ENCODE measurements at places on chromosomes 3 and 15.

GRCh38 chr3:102189956-102190723 is 244.7 kb upstream of the ZPLD1 start:
- no peak for DNase-seq

DNA sequence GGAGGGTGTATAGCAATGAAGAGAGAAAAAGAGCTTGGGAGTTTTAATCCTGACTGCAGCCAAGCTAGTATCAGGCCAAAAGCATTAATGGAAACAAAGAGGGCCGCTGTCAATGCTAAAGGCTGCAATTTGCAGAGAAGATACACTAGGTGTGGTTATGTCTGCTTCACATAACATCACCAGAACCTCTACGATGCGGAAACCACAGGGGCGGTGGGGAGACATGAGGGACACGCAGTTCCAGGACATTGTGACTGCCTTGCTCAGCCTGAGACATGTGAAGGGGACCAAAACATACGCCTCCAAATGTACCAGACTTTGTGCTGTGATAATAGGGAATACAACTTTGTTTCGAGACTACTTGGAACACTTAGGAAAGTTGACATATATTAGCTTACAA is 88.4 kb downstream of the APBA2 start:
- no peak for DNase-seq

DNA sequence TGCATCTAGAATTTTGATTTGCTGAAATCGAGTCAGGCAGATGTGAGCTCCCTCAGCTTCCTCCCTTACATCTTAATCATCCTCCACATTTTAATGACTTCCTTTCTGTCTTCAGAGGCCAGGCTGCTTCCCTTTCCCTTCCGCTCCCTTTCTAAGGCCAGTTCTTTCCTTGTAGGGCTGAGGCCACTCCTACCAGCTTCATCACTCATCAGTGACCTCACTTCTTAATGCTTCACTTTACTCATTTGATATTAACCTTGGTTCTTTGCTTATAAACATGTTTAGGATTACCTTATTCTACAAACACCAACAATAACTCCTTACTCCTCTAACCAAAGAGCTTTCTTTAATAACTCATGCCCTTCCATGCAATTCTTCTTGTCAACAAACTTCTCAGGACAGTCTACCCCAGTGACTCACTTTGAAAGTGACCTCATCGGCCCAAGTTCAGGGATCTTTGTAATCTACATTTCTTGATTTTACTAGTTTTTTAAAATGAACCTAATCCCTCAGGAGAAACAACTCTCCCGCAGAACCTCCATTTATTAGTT is 23.9 kb downstream of the ILDR1 start:
- DNase-seq: no peak

- DNase-seq: no peak
Measured at GRCh38 chr15:50259276-50259675, 6.2 kb downstream of the HDC start.

- no peak for DNase-seq
Measured at GRCh38 chr3:137071104-137071503, 113.3 kb downstream of the IL20RB start.

GRCh38 chr3:154102225-154102624 is 19.0 kb upstream of the ARHGEF26 start:
- DNase-seq: no peak

DNA sequence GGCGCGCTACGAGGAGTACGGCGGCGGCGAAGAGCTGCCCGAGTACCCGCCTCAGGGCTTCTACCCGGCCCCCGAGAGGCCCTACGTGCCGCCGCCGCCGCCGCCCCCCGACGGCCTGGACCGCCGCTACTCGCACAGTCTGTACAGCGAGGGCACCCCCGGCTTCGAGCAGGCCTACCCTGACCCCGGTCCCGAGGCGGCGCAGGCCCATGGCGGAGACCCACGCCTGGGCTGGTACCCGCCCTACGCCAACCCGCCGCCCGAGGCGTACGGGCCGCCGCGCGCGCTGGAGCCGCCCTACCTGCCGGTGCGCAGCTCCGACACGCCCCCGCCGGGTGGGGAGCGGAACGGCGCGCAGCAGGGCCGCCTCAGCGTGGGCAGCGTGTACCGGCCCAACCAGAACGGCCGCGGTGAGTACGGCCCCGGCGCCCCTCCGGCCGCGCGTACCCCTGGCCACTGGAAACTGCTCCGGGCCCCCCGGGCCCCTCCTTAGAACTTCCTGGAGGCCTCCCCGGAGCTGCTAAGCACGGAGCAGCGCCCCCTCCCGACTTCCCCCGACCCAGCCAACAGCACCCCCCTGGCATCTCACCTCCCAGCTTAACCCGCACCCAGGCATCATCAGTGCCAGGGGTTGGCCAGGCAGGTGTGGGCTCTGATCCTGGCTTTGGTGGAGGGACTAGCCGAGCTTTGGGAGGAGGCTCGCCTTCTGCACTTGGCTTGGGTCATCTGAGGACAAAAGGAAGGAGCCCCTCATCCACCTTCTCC is 1.4 kb downstream of the LOXL1 start:
- no peak for DNase-seq

DNA sequence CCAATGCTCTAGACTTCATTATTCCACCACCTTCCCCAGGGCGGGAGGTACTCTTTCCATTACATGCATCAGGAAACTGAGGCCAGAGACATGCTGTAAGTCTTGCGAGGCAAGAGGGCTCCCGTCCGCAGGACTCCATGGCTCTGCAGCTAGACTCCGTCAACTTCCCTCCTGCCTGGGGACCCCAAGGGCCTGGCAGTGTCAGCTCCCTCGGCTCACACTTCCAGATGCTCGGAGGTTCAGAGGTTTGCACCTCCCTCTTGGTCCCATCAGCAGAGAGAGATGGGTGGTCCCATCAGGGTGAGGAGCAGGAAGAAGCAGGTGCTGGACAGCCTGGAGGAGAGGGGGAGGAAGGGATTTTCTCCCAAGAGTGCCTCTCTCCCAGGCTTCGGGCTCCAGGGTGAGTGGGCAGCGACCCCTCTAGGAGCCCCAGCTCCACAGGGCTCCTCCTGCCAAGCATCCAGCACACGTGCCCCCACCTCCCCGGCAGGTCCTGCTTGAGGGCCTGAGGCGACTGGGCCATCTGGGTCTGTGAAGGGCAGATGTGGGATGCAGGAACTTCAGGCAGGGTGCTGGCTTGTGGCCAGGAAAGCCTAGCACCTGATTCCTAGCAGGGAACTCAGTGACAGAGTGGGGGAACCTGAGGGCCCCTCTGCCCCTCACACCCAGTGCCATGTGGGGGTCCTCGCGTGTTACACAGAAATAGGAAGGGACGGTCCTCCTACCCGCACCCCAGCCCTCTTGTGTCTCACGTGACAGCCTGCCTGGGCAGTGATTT is 9.3 kb downstream of the PAK6 start:
- no peak for DNase-seq

DNA sequence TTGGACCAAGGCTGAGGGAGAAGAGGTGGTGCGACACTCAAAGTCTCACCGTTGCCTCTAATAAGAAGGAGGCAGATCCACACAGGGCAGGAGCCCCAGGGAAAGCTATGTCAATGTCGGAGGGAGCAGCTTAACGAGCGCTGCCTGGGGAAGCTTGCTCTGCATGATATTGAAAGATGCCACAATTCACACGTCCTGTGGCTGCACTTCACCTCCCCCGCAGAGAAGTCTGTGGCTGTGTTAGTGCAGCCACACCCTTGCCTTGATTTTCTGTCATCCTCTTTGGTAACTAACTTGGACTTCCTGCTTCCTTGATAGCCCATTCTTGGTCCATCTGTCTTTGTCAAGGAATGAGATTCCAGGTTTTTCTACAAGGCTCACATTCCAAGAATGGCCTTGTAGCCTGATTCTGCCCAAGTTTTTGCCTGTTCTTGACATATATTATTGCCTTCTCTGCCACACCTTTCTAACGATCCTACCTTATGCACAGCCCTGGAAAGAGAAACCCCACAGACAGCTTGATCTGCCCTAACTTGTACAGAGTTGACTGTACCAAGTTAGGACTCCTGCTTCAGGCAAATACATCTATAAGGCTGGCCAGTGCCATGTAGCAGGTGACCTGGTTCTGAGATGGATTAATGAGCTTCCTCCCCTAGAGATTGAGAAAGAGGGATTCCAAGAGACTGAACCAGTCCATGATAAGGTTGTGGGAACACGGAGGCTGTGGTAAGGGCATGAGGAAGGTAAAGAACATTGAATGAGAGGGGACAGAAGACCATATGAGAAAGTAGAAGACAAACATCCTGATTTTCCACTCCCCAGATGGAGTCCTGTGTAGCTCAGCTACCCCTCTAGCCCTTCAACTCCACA is 153.0 kb upstream of the WNT5A start:
- DNase-seq: no peak

DNA sequence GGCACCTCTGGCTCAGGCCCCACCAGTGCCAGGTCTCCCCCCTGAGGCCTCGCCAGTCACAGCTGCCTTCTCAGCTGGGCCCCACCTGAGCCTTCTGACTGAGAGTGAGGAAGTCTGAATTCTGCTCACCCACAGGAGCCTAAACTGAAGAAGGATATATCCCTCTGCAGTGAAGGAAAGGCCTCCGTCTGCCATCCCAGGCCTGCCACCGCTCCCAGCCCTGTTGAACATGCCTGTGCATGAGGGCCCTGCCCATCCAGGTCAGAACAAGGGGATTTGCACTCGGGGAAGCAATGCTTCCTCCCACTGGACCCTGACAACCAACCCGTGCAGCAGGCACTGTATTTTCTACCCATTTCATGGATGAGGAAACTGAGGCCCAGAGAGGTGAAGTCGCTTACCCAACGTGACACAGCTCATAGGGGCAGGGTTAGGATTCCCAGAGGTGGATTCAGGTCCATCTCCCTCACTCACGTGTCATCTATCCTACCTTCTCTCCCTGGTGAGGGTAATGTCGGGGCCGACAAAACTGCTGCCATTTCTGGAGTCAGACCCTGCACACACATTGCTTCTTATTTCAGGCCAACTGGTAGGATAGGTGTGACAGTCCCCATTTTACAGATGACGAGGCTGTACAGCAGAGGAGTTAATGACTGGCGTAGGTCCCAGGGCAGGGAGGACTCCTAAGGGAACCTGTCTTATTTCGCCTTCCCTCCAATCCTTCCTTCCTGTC is 22.6 kb downstream of the ATP2B2 start:
- no peak for DNase-seq

- no peak for DNase-seq
Measured at GRCh38 chr3:124792341-124793040, 62.2 kb downstream of the UMPS start.

GRCh38 chr3:120064641-120065040 is 29.6 kb downstream of the GSK3B start:
- DNase-seq: no peak

DNA sequence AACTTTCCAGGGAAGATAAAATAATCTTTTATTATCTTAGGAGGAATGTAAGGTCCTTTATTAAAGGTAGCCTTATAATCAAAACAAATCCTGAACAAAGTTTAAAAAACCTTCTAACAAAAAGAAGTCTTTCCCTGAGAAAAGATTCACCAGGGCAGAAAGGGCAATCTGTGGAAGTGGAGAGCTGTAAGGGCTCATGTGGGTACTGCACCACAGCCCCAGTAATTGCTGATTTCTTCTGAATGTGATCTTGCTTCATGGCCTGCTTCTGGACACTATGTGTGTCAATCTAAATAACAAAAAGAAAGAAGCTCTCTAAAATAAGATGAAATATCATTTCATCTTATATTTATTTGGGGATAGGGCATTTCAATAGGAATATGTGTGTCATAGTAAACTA is 1501.6 kb downstream of the OTOL1 start:
- DNase-seq: no peak

DNA sequence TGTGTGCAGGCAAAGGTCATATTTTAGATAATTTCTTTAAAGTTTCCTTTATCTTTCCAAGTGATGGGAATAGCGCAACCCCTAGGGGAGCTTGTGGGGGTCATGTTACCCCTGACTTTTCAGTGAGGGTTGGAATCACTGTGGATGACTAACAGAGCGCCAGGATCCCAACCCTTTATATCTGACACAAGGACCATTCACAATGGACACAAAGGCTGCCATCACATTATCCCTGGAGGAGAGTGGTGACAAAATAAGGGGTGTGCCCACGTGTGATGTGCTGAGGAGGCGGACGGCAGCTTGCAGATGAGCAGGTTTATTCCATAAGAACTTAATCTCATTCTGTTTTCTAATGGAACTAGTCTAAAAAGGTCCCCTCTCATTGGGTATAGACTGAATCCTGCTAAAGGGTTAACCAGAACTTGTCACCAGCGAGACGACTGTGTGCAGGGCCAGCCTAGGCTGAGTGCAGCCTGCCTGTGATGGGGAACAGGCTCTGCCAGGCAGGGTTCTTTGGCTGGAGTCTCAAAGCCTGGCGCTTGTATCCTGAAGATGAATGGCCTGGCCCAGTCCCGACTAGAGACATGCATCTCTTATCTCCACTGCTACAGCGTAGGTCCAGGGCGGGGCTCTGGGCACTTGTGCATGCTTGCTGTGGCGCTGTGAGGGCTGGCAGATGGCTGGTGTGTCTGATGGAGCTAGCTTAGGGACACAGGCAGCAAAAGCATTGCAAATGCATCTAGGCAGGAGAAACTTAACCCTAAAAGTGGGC is 50.2 kb downstream of the CHDH start:
- no peak for DNase-seq

- DNase-seq: no peak
Measured at GRCh38 chr3:106809623-106810299, 567.5 kb upstream of the CCDC54 start.

GRCh38 chr15:77599899-77600298 is 32.8 kb downstream of the LINGO1 start:
- no peak for DNase-seq

DNA sequence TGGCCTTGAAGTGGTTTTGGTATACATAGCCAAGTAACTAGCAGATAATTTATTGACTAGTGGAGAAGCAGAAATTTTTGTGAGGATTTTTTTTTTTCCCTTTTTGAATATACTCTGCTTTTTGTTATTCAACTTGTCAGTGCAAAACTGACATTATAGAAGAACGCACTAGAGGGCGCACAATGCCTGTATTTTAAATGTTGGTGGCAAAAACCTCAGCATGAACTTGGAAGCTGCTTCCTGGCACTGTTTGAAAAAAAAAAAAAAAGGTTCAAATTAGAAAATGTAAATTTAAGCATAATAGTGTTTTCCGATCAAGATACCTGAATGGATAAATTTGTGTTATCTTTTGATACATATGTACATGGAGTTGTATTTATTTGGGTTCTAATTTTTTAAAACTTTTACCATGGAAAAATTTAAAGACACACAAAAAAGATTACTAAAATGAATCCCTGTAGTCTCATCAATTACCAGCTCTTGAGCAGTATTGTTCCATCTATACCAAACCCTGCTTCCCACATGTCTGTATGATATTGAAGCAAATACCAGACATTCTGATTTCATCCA is 56.0 kb downstream of the SLC25A26 start:
- DNase-seq: peak; percentile 32

GRCh38 chr15:90553248-90553745 is 23.6 kb downstream of the CRTC3 start:
- DNase-seq: no peak

DNA sequence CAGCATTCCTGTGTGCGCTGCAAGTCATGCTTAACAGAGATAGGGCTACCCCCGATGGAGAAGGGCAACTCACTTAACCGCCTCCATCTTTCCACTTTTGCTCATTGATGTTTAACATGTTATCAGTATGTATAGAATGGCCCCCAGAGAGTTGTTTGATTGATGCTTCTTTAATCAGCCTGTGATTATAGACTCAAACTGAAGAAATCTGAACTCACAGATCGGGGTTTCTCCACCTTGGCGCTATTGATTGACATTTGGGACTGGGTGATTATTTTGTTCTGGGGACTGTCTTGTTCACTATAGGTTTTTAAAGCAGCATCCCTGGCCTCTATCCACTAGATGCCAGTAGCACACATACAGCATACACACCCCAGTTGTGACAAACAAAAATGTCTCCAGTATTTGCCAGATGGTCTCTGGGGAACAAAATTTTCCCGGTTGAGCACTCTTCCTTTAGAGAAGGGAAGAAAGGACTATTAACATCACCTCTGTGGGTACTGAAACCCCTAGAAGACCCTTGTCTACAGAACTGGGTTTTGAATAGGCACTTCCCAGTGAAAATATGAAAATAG is 54.4 kb downstream of the LARS2 start:
- DNase-seq: no peak
